ENCODE measurements at places on chromosomes 12 and 14.

DNA sequence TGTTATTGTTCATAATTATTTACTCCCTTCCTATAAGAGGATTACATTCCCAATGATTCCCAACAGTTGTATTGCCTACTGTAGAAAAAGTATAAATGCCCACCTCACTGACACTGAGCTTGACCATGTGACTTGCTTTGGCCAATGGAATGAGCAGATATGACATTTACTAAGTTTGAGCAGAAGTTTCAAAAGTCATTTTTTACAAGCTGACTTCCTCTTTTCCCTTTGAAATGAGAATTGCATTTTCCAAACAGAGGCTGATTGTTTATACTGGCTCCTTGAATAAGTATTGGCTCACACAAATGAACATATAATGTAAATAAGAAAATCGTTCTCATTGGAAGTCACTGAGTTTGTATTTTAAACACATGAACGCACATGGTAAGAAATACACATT lies 116.4 kb upstream of the LRFN5 start:
- no peak for DNase-seq

- no peak for DNase-seq
Measured at GRCh38 chr14:86847140-86847539, 1145.8 kb downstream of the GALC start.

- peak; percentile 56 for DNase-seq
Measured at GRCh38 chr12:5171701-5172100, 128.0 kb downstream of the KCNA5 start.

GRCh38 chr12:109302358-109302757 lies 6.7 kb downstream of the FOXN4 start:
- no peak for DNase-seq

GRCh38 chr12:50901685-50902113 lies 50.6 kb upstream of the HIGD1C start:
- DNase-seq = no peak

GRCh38 chr14:101755591-101756324 lies 5.8 kb upstream of the PPP2R5C start:
- DNase-seq = no peak

- DNase-seq = no peak
Measured at GRCh38 chr14:76701981-76702380, 59.3 kb upstream of the VASH1 start.

GRCh38 chr14:100124551-100125088 lies 34.8 kb downstream of the DEGS2 start:
- no peak for DNase-seq

GRCh38 chr14:21534576-21534975 lies 8.4 kb upstream of the SALL2 start:
- no peak for DNase-seq
